ENCODE measurements at places on chromosomes 11 and 22. TPM values are rescaled to one million over a fixed set of nuclear protein-coding genes. Genes with fewer than 3 reads are reported as not detected.

Gene B4GALNT4
- 1.5 TPM for total RNA-seq

Gene NAALAD2
- 7.4 TPM for total RNA-seq

Gene ART1
- not detected for total RNA-seq

Gene C11orf91
- not detected for total RNA-seq

Data from hair follicle dermal papilla cell (primary cell).